Upper lobe of right lung (tissue), 1 donor: ENCODE measurements at places on chromosomes 5 and 9. TPM values are rescaled to one million over a fixed set of nuclear protein-coding genes. Genes with fewer than 3 reads are reported as not detected.

DNA sequence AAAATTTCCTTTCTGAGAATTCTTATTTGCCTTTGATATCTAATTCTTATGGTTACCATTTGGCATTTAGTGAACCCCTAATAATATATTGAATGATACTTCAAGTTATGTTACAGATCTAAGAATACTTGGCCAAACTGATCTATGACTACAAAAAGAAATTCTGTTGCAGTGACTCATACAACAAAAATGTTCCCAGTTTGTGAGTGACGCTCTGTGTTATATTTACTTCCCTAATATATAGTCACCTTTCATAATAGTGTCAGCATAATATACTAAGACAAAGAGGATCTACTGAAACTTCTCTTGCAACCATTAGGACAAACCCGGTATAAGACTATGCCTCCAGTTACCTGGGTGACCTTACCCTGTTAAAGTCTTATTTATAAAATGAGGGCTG, 216.9 kb upstream of the TLX3 start:
- no peak for DNase-seq

DNA sequence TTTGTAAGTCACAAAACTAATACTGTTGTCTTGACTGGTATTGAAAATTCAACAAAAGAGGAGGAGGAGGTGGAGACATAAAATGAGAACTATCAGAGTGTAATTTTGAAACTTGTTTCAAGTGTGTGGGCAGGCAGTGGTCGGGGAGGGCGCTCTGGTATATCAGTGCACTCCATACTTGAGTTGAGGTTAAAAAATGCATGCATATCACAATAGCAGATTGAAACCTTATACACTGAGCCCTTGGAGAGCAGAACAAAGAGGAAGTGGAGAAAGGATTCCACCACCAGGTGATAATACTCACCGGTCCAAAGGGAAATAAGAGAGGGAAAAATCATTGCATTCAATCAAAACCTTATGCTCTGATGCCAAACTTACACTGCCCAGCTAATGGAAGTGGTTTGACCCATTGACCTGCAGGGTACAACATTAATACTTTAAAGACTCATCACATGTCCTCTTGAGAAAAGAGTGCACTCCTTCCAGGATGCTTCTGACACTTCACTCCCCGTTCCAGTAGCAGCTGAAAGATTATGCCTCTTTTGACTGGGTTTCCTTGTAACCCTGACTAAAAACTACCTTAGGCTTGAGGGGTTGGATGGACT, 79.5 kb upstream of the FAM169A start:
- DNase-seq, result no peak

GRCh38 chr5:179375831-179376365, 30.6 kb upstream of the ADAMTS2 start:
- DNase-seq, result no peak

Gene SIT1
- 2.2 TPM for total RNA-seq

Gene CCL21
- 37.7 TPM for total RNA-seq
